NCI-H446 (cell line): ENCODE measurements at places on chromosomes 16 and 17.

GRCh38 chr16:2520784-2521531 lies 787 bp downstream of the AMDHD2 start:
- DNase-seq = no peak

- DNase-seq = no peak
Measured at GRCh38 chr16:89633064-89633631, 19.7 kb downstream of the DPEP1 start.

GRCh38 chr17:82519971-82520903 lies 705 bp downstream of the FOXK2 start:
- DNase-seq = no peak

DNA sequence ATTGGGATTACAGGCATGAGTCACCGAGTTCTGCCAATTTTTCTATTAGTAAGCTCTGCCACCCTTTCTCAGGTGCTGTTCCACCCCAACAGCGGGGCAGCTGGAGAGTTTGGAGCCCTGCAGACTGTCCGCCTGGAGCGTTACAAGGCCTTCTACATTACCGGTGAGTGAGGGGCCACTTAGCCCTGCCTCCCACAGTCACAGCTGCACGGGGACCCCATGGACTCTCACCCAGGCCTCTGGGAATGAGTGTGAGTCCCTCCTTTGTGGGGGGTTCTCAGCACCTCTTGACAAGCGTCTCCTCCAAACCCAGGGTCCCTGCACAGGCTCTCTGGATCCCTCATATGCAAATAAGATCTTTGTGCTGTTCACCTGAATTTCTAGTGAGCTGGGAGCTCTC lies 56.0 kb downstream of the WIPI1 start:
- DNase-seq = no peak

- DNase-seq = no peak
Measured at GRCh38 chr16:1990351-1991134, 773 bp downstream of the SYNGR3 start.

DNA sequence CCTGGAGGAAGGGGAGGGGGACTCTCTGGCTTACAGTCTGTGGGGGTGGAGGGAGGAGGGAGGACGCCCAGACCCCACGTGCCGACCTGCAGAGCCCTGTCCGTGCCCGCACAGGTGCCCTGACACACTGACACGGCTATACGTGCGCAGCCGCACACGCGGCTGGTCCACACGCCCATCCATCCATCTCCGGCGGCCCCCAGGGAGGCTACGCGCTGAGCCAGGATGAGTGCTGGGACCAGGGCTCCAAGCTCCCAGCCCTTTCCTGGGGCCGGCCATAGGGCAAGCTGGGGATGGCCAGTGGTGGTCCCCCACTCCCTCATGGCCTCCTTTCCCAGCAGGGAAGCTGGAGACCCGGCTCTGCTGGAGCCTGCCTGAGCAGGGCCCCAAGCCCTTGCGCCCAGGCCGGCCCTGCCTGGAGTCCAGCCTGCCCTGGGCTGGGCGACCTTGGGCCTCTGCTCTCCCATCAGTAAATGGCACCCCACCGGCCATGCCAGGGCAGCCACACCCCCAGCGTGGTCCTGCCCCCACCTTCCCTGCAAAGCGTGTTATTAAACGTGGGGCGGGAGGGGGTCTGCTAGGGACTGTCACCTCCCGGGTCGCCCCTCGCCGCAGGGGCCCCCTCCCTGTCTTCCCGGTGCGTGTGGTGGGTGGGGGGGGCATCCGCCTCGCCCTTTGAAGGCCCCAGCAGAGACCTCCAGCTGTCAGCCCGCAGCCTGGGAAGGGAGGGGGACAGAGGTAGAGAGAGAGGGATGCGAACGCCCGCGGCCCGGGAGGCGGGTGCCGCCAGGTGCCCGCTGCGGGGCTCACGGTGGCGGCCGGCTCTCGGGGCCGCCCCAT lies 863 bp downstream of the CASKIN1 start:
- DNase-seq = no peak

GRCh38 chr17:21001111-21001812 lies 41.5 kb downstream of the USP22 start:
- DNase-seq = no peak

- no peak for DNase-seq
Measured at GRCh38 chr17:60065136-60065535, 13.6 kb downstream of the HEATR6 start.

DNA sequence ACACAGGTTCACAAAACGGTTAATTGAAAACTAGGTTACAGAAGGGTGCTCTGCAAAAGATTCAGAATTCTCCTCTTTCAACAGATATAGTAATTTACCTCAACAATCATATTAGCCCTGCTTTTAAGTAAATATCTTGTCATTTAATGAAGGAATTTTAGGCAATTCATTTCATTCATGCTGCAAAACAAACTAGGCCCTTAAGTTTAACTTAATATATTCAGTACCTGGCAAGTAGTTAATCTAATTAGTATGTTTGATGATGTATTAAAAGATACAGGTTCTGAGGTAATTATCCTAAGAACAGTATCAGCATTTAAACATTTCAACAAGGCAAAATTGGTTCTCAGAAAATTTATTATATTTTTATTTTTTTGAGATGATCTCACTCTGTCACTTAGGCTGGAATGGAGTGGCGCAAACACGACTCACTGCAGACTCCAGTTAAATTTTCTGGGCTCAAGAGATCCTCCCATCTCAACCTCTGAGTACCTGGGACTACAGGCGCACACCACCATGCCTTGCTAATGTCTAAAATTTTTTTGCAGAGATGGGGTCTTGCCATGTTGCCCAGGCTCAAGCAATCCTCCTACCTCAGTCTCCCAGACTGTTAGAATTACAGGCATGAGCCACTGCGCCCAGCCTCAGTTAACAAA lies 44.9 kb downstream of the SMURF2 start:
- no peak for DNase-seq

DNA sequence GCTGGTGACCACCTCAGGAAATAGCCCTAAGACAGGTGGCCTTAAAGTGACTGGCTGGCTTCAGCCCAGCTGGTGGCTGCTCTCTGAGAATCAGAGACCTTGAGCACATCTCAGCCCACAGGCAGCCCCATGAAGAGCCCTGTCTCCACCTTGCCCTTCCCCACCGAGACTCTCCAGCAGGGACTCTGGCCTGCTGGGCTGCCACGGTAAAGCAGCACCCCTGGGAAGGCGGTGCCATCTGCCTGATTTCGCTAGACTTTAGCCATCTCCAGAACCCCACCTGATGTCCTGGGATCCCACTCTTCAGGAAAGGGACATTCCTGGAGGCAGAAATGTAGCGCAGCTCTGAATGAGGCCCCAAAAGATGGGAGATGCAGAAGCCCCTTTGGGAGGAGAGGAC lies 45.2 kb upstream of the LGALS9 start:
- DNase-seq = no peak

- DNase-seq = no peak
Measured at GRCh38 chr17:58304750-58305486, 23.7 kb downstream of the TSPOAP1 start.

DNA sequence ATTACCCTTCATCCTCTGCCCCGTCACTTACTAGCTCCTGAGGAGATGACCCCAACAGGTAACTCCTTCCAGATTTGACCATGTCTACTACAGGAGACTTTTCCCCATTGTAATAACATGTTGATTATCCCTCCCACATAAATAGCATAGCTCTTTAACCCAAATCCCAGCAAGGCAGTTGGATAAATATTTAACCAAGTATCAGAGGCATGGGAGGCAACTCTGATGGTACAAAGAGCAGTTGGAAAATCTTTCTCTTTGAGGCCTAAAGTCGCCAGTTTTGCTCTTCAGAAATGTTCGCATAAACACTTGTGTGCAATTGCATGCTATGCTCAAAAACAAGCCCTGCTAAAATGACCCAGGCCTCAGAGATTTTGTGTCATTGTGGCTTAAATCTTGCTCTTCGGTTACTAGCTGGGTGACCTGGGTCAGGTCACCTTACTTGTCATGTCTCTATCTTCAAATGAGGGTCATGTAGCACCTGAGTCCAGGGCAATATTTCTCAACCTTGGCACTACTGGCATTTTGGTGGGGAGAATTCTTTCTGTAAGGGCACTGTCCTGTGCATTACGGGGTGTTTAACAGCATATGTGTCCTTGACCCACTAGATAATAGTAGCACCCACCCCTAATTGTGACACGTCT lies 48.8 kb downstream of the HSD17B2 start:
- no peak for DNase-seq
